ENCODE measurements at places on chromosomes 12 and 14.

DNA sequence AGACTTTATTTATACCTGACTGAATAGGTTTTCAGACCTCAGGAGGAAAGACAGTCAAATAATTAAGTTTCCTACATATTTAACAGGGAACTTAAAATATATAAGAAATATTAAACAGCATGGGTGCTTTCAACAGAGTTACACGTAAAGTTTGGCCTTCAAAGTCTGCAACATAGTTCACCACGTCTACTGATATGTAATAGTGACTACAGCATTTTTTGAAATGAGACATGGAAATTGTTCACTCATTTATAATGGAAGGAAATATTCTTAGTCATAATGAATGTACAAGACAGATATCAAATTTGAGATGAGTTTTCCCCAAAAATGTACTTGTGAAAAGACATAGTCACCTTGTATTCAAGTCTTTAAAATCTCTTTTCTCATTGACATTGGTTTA is 56.7 kb upstream of the KCNMB4 start:
- no peak for DNase-seq

DNA sequence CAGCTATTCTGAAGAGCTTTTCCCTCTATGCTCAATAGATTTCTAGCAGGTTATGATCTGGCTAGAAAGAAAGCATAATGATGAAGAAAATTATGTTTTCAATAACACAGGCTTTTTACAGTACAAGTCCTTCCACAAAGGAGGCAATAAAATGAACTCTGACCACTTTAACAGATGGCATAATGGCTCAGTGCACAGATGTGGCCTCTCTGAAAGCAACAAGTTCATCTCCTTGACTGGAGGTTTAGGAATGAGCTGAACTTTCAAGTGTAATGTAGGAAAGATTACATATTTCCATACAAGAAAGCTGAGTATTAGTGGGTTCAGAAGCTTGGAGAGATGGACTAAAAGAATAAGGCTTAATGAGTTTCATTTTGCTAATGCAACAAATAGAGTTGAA is 147.4 kb downstream of the EFCAB11 start:
- no peak for DNase-seq

DNA sequence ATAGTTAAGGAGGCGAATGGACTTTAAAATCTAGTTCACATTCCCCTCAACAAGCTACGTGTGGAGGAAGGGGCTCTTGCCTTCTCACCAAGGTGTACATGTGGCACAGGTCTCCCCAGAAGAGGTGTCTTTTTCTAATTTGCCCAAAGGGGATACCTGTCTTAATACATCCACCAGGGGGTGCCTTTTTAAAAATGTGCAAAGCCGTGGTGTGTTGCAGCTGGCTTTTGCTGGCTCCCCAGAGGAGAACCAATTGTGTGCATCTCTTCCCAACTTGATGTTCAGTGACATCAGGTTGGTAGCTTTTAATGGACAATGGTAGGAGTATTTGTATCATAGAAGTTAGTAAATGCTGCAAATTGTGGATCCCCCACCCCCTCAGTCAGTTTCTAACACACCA is 33.8 kb downstream of the CREBL2 start:
- peak; percentile 40 for DNase-seq

DNA sequence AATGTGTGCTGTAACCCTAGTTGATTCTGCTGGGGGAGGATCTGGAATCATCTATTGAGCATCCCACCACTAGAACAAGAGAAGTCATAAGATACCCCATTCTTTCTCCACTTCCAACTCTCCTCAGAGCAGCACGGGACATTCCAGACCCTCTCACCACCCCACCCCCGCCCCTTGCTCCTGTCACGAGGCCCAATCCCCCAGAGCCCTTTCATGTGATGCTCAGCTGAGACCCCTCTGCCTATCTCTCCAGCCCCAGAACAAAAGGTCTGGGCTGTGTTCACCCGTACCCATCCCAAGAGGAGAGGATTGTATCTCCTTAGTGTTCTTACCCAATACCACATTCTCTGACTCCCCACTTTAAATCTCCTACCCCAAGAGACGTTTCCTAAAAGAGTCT is 602 bp downstream of the PMEL start:
- no peak for DNase-seq

GRCh38 chr12:113467502-113468364 is 3.9 kb downstream of the LHX5 start:
- DNase-seq = no peak

GRCh38 chr12:27505109-27505508 is 18.9 kb upstream of the PPFIBP1 start:
- no peak for DNase-seq

GRCh38 chr12:121968876-121969275 is 50.5 kb downstream of the CFAP251 start:
- no peak for DNase-seq

- no peak for DNase-seq
These were observed 92.8 kb upstream of the TMTC2 start for GRCh38 chr12:82593901-82594396.

DNA sequence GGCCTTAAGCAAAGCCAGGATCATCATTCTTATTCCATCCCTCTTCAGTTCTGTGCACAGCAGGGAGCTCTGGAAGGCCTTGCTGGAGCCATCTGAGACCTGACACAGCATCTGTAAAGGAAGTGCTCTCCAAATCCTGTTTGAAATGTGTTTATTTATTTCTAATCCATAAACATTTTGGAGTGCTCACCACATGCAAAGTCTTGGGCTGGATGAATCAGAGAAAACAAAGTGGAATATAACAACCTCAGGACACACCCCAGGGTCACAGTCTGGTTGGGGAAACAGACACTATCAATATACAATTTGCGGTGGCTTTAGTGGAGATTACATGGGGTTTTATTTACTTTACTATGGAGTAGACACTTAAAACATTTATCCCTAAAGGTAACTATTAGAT is 54.3 kb downstream of the BMP4 start:
- no peak for DNase-seq

GRCh38 chr14:77469067-77469505 is 11.2 kb downstream of the AHSA1 start:
- peak; percentile 35 for DNase-seq

All from trophoblast cell (in vitro differentiated cells and primary cell).